ENCODE measurements at places on chromosomes 11 and 22.

DNA sequence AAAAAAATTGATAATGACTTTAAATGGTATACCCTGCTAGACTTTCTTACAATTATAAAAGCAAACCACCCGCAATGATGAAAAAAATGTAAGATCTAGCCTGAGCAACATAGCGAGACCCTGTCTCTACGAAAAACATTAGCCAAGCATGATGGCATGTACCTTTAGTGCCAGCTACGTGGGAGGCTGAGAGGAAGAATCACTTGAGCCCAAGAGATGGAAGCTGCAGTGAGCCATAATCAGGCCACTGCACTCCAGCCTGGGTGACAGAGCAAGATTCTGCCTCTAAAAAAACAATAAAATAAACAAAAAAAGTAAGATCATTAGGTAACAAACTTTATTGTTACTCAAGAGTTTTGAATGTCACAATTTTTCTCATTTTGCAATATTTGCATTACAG is 39.2 kb downstream of the KMT5B start:
- no peak for DNase-seq

DNA sequence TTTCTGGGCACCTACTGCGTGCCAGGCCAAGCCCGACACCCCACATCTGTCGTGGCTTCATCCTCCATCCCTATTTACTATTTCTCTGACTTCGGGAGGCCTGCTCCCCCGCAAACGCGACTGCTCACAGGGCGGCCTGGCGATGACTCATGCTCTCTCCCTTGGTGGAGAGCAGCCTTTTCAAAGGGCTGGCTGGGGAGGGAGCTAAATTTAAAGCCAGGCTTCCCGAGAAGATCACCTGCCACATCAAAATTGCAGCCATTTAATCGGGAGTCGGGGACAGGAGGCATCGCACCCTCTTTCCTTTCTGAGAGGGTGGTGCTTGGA is 24.9 kb upstream of the SHISAL1 start:
- no peak for DNase-seq

DNA sequence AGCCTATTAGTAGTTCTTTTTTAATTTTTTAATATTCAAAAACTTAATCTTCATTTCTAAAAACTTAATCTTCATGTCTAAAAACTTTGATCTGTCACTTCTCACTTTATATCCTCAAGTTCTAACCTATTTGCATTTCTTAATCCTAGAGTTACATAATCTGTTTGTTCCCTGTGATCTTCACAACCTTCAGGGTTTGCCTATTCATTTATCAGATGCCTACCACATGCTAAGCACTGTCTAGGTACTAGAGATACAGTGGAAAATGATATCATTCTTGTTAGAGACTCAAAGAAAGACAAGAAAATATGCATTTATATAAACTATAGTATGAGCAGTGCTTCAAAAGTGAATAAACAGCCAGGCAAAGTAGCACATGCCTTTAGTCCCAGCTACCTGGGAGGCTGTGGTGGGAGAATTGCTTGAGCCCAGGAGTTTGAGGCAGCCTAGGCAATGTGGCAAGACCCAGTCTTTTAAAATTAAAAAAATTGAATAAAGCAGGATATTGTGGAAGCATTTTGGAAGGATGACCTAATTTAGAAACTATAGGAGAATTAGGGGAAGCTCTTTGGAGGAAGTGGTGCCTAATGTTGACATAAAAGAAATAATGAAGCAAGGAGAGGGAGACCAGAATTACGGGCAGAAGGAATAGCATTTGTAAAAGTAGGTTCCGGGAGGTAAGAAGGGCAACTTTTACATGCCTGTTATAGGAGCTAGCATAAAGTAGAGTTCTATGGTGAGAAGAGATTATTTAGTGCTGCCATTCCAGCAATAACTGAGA is 54.4 kb upstream of the GRK2 start:
- DNase-seq, result no peak

DNA sequence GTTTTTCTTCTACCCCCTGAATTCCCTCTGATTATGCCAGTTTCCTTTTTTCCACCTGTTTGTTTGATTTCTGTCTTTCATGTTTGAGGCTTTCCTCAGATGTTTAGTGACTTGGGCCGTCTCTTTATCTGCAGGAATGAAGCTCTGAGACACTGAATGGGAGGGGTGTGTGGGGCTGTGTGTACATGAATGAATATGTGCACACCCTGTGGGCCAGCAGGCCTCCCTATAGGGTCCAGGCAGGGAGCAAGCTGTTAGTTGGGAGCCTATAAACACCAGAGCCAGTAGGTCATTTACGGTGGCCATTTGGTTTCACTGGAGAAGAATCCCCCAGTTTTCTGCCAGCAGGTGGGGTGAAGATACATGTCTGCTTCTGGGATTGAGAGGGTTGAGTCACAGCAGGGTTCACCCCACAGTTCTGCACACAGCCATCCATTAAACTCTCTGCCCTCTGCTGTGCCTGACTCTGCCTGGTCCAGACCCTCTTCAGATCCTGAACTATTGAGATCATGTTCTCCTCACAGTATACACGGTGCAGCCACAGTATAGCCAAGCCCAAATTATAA is 34.8 kb downstream of the BARX2 start:
- no peak for DNase-seq

GRCh38 chr11:60899046-60899936 is 7.1 kb downstream of the PRPF19 start:
- DNase-seq, result no peak

GRCh38 chr11:19281041-19281440 is 40.3 kb upstream of the E2F8 start:
- DNase-seq, result no peak

DNA sequence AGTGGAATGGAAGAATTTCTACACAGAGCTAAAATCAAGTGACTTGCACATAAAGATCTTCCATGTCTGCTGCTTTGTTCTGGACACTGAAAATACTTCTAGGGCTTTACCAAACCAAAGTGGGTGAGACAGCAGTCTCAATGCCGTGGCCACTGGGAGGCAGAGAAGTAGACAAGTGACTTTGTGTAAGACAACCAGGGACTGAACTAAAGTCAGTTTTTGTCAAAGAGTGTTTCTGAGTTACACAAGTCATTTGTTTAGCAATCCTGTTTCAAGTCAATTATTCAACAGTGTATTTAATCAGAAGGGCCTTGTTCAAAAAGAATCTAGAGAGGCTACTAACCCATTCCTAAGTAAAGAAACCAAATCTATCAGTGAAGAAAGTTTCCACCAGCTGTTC is 46.6 kb downstream of the TCP11L1 start:
- DNase-seq, result no peak

GRCh38 chr11:122656631-122657101 is 1.1 kb downstream of the UBASH3B start:
- DNase-seq, result no peak

DNA sequence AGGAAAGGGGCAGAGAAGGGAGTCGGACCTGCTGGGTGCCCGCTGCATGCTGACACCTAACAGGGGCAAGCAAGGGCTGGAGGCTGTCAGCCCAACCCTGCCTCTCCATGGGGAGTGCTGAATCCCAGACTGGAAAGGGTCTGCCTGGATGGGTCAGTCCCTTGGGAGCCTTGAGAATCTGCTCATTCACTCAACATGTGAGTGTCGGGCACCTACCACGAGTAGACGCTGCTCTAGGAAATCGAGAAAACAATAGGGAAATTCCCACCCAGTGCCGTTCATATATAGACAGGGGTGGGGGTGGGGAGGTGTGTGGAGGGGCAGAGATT is 4.4 kb upstream of the CTSD start:
- DNase-seq, result no peak

GRCh38 chr11:91608677-91609076 is 615.9 kb upstream of the FAT3 start:
- DNase-seq, result no peak

- no peak for DNase-seq
Observed at GRCh38 chr11:93123351-93123898, 74.4 kb downstream of the SLC36A4 start.

- no peak for DNase-seq
Observed at GRCh38 chr11:32422545-32422944, 12.8 kb downstream of the WT1 start.
